ENCODE measurements at places on chromosomes 6 and 20. TPM values are rescaled to one million over a fixed set of nuclear protein-coding genes. Genes with fewer than 3 reads are reported as not detected.

Gene SPTLC3
- total RNA-seq: 1.4 TPM

Gene C20orf202
- not detected for total RNA-seq

DNA sequence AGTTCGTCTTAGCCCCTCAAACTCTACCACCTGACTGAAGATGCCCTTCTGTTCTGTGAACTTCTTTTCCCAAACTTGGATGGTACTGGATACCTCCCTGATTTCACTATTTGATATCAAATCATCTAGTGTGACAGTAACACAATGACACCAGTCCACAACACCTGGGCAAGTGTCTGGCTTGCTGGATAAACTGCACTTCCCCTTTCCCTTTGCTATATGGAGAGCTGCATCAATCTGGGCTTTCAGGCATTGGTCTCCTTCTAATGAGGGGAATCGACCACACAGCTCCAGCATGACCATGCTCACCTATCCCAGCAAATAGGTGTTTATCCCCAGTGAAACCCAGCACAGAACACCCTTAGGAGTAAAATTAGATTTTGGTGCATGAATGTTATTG, 3.1 kb downstream of the F13A1 start:
- no peaks in the 10 kb centered on the region for H3K27me3 ChIP-seq
- H3K27ac ChIP-seq: no peak overlapping the region
- H3K36me3 ChIP-seq: no peaks in the 10 kb centered on the region
- DNase-seq: no peak

Gene ATG5
- total RNA-seq: 28.0 TPM

Gene KIZ
- 14.0 TPM for total RNA-seq
